ENCODE measurements at places on chromosomes 1 and 21.

DNA sequence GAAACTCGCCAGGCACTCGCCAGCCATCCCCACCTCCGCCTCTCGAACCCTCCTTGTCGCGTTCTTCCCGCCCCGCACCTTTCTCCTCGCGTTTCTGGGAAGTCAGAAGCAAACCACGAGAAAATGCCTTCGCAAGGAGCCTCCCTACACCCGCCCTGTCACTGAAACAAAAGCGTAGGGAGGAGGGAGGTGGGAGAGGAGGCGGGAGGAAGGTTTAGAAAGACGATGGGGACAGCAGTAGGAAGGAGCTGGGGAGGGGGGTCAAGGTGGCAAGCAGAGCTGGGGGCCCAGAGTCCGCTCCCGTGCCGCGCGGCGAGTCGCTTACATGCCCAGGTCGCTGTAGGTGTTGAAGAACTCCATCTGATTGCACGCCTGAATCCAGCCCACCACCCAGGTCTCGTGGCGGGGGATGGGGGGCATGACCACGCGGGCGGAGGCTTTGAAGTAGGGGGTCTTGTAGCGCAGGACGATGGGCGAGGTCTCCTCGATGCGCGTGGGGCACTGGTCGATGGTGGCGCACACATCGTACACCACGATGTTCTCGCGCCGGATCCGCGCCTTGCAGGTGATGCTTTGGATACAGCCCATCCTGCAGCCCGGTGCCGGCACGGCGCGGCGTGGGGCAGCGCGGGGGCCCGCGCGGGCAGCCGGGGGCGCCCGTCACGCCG is 1.0 kb downstream of the FAM78B start:
- DNase-seq: no peak

DNA sequence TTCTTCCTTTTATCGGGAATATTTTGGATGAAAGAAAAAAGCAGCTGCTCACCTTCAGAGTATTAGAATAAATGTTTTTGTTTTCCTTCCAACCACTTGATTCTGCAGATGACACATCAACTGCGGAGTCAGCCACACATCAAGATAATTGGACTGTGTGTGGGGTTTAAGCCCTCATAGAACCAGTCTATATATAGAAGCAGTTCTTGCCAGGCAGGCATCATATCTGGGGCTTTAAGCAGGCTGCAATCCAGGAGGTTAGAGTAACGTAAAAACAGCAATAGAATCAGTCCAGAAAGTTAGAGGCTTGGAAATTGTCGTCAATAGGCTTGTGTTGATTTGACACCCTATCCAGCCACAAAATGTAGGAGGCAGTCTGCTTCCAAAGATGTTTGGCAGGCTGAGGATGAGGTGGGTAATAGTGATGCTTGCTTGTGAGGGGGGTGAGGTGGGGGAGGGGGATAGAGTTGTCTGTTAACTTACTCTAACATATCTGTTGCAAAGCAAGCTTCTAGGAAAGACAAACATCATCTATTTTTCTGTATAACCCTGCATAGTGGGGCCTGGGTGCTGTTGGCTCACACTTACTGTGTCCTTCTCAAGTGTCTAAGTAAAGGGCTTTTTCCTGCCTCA is 64.8 kb downstream of the PEX14 start:
- no peak for DNase-seq

GRCh38 chr1:228487336-228488124 is at the start of gene RNF187:
RNF187 (plus strand) TSS chr1:228487382.
- peak; percentile 66 for DNase-seq

DNA sequence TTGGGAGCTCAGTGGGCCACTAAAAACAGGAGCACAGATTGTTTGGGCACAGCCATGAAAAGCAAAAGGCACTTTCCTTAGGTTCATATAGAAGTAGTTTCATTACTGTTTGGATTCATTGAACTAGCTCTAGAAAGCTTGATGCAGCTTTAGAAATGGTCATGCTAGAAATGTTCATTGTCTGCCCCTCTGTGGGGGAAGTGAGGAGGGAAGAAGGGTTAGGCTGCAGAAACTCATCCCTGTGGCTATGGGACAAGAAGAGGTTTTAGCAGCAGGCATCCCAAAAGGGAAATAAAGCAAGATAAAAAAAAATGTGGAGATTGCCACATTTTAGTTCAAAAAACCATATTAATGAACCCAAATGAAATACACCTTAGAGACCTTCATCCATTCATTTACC is 359.6 kb upstream of the PTBP2 start:
- no peak for DNase-seq

DNA sequence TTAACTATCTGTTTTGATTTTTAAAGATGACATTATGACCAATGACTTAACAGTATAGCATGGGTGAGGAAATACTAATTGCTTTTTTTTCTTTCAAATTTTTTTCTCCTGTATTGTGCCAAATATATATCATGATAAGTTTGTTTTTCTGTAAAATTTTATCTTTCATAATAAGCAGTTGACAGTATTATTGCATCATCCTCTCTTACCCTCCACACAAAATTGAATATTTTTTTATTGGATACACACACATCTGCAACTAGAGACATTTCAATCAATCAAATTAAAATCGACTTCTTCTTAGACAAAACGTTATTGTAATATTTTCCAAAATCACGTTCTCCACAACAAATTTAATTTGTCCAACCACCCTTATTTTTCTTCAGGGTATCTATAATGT is 330.4 kb upstream of the BRINP3 start:
- no peak for DNase-seq

GRCh38 chr21:35377505-35378090 is 328.5 kb upstream of the RUNX1 start:
- DNase-seq: no peak

- DNase-seq: no peak
Observed at GRCh38 chr1:194230351-194231144, 1044.1 kb upstream of the B3GALT2 start.

- DNase-seq: no peak
Observed at GRCh38 chr1:78052685-78053405, 7.1 kb downstream of the GIPC2 start.

DNA sequence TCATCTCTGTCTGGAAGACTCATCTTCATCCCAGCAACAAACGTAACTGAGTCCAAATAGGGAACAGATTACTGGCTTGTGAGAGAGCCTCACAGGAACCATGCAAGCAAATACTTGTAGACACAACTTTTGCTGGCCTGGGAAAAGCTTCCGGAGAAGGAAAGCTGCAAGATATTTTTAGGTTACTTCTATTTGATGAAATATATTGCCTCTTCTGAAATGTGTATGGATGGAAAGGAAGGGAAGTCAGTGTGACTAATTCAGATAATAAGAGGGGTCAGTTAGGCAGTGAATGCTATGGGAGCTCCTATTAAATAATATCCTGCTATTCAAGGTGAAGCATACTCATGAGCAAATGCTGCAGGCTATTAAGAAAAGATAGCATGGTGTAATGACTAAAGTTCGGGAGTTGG is 20.4 kb upstream of the FGGY start:
- no peak for DNase-seq

GRCh38 chr1:7153464-7153863 is 368.2 kb downstream of the CAMTA1 start:
- no peak for DNase-seq

GRCh38 chr1:59672851-59673572 is 141.7 kb upstream of the HOOK1 start:
- no peak for DNase-seq

DNA sequence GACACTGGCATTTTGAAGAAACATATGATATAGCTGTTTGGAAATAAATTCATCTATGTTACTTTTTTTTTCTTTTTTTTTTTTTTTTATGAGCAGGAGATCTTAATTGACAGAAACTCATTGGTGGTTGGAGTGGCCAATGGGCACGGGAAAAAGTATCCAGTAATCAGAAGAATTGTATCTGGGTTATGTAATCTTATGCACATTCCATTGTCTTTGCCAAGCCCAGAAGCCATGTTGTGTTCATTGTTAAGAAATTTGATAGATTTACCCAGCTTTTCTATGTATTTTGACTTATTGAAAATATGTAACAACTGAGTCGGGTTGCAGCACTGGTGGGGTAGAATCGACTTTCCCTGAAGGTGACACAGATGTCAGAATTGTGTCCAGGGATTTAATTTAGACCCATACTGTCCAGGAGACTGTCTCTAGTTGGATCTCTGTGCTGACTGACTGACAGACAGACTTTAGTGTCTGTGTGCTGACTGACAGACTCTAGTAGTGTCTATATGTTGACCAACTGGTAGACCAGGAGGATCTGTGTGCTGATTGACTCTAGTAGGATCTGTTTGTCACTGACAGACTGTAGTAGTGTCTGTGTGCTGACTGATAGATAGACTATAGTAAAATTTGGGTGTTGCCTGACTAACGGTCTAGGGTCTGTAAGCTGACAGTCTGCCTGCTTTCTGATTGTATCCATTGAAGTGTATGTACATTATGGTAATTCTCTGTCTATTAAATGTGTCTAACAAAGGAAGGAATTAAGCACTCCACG is 12.3 kb upstream of the C4BPB start:
- DNase-seq: no peak

DNA sequence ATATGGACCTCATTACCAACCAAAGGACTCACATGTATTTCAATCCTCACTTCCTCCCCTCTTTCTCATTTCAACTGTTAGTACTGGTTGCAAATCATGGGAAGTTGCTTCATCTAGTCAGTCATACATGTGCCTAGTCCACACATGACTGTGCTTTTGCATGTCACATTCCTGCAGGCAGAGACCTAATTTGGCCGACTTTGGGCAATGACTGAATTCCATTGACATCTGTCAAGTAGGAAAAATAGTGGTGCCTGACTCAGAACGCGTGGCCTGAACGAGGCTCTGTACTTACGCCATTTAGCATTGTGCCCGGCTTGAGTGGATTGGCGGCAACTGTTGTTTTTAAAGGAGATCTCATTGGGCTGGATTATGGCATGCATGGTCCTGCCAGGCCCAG is 18.0 kb downstream of the PTPRU start:
- no peak for DNase-seq

DNA sequence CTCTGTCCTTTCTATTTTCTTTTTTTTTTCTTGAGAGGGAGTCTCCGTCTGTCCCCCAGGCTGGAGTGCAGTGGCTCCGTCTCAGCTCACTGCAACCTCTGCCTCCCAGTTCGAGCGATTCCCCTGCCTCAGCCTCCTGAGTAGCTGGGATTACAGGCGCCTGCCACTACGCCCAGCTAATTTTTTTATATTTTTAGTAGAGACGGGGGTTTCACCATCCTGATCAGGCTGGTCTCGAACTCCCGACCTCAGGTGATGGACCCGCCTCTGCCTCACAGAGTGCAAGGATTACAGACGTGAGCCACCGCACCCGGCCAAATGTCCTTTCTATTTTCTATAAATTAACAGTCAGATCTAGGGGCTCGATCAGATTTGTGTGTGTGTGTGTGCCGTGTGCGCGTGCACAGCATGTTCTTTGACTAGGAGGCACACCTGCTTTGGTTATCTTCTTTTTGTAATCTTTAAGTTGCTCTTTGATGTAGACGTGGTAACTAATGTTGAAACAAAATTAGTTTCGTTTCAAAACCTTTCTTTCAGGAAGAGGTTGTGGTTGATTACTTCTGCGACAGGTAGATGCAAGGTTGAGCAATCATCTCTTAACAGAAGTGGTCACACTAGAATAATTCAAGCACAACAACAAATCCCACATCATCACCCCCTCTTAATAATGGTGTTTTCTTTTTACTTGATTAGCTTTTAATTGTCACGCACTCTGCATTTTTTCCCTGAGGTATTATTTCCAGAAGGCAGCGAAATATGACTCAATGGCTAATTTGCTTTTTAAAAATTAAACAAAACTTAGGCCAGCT is 779 bp upstream of the DEGS1 start:
- DNase-seq: peak; percentile 48

- DNase-seq: no peak
Observed at GRCh38 chr1:27884006-27884954, 11.9 kb downstream of the THEMIS2 start.

GRCh38 chr1:5388622-5389021 is 603.6 kb downstream of the NPHP4 start:
- no peak for DNase-seq

- no peak for DNase-seq
Observed at GRCh38 chr1:5125208-5125607, 470.8 kb downstream of the AJAP1 start.

GRCh38 chr1:54701066-54701465 is 14.6 kb upstream of the TTC4 start:
- DNase-seq: no peak

- no peak for DNase-seq
Observed at GRCh38 chr1:38031513-38031866, 15.1 kb downstream of the POU3F1 start.

- no peak for DNase-seq
Observed at GRCh38 chr1:237834048-237834447, 56.7 kb downstream of the ZP4 start.

DNA sequence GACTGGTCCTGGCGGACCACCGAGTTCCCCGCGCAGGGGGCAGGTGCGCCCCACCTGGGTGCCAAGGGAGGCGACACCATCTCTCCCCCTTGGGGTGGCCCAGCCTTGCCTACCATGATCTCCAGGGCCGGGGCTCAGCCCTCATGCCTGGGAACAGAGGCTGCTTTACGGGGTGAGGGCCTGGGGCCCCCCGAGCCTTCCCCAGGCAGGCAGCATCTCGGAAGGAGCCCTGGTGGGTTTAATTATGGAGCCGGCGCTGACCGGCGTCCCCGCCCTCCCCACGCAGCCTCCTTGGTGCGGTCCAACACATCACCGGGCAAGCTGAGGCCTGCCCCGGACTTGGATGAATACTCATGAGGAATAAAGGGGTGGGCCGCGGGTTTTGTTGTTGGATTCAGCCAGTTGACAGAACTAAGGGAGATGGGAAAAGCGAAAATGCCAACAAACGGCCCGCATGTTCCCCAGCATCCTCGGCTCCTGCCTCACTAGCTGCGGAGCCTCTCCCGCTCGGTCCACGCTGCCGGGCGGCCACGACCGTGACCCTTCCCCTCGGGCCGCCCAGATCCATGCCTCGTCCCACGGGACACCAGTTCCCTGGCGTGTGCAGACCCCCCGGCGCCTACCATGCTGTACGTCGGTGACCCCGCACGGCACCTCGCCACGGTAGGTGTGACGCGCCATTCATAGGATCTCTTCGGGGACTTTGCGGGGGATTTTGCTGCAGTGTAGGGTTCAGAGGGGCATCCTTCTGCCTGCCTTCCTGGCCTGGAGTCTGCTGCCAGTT is 38.2 kb downstream of the TP73 start:
- no peak for DNase-seq

- DNase-seq: no peak
Observed at GRCh38 chr1:218643926-218644325, 298.8 kb downstream of the TGFB2 start.

GRCh38 chr21:38668067-38668466 is 137.7 kb upstream of the ETS2 start:
- DNase-seq: no peak

- DNase-seq: no peak
Observed at GRCh38 chr1:83998205-83998497, 781 bp downstream of the TTLL7 start.

- DNase-seq: no peak
Observed at GRCh38 chr1:113903501-113904292, 902 bp downstream of the AP4B1 start.

DNA sequence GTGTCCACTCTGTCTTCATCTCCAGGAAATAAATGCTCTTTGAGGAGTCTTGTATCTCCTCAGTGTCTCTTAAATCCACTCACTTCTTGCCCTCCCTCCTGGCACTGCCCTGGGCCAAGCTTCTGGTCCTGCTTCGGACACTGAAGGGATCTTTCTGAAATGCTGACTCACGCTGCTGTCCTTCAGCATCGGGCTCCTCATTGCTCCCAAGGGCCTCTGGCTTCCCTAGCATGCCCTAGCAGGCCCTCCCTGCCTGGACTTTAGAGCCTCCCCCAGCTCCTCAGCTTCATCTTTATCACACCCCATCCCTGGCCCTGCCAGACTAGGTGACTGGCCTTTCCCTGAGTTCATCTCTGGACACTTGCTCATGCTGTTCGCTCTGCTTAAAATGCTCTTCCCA is 96.6 kb downstream of the FOXD2 start:
- DNase-seq: no peak
